ENCODE measurements at places on chromosomes 2 and 18.

DNA sequence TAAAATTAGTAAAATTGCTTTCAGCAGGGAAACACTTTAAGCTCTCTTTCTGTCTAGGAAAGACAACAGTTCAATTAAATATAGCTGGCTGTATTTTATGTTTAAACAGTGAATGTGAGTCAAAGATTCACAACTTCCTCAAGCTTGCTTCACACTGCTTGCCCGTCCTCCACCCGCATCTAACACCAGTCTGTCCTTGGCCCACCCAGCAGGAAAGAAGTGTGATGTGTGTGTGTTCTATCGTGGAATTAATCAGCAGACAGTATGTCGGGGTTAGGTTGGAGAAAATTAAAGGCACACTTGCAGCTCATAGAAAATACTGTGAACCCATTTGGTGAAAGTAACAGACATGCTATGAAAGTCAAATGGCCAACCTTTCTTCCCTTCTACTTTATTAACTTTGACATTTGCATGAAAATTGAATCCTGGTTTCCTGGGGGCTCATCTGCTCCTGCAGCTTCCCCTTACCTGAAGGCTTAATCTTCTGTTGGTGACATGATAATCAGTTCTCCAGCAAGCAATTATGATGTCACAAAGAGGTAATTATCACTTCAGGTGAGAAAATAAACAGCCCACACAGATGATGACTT lies 182.0 kb downstream of the UXS1 start:
- DNase-seq, result no peak

GRCh38 chr18:13302457-13303225 lies 84.1 kb downstream of the LDLRAD4 start:
- DNase-seq, result no peak

DNA sequence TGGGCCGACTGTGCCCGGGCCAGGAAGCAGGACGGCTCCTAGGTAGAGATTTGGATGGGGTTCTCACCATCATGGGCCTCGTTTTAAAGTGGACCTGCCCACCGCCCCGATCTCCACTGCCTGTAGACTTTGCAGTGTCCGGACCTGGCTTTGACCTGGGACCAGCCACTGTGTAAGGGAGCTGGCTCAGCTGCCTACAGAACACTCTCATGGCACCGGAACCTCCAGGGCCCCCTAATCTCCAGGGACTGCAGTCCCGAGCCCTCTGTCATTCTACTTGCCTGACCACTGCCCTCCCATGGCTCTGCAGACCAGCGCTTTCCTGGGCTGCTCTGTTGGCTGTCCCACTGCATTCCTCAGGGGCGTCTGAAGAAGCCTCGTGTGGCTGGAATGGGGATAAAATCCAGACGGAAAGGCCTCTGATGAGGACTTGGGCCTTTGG lies 120.8 kb downstream of the GLI2 start:
- no peak for DNase-seq

- DNase-seq, result no peak
Observed at GRCh38 chr2:182864949-182865570, 1.4 kb downstream of the FRZB start.

DNA sequence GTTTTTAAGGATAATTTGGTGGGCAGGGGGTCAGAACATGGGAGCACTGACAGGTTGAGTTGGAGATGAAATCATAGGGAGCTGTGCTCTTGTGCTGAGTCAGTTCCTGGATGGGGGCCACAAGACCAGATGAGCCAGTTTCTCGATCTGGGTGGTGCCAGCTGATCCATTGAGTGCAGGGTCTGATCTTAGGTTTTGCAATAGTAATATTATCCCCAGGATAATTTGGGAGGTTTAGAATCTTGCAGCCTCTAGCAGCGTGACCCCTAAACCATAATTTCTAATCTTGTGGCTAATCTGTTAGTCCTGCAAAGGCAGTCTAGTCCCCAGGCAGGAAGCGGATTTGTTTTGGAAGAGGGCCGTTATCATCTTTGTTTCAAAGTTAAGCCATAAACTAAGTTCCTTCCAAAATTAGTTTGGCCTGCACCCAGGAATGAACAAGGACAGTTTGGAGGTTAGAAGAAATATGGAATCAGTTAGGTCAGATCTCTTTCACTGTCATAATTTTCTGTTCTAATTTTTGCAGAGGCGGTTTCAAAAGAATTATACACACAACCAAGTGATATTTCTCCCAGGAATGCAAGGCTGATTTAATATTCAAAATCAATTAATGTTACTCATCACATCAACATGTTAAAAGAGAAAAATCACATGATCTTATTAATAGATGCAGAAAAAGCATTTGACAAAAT lies 23.0 kb downstream of the DBI start:
- DNase-seq, result no peak

DNA sequence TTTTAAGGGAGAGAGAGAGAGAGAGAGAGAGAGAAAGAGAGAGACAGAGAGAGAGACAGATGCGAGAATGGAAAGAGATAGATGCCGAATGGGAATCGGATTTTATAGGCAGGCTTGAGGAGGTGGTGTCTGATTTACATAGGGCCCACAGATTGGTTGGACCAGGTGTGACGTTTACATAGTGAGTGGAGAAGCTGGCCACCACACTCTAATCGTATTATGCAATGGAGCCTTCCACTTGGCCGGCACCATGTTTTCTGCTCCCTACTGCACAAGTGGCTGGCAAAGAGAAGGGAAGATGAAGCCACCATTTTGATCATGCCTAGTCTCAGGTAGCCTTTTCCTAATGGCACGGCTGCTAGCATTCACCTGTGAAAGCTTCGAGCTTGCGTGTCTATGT lies 33.9 kb downstream of the CD8B2 start:
- no peak for DNase-seq

DNA sequence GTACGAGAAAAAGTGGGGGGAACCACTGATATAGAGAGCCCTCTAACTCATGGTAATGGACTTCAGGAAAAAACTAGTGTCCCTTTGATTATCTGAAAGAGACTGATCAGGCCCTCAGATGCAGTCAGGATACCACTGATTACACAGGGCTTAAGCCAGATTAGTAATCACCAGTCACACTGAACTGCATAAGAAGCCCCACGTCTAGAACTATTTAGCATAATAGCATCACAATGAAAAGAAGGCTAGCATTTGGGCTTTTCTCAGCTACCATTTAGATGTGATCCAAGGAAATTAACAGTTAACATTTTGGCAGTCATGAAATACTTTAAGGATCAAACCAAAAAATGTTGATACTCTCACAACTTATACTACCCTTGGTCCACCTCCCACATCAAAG lies 813.1 kb upstream of the POU3F3 start:
- DNase-seq, result no peak

DNA sequence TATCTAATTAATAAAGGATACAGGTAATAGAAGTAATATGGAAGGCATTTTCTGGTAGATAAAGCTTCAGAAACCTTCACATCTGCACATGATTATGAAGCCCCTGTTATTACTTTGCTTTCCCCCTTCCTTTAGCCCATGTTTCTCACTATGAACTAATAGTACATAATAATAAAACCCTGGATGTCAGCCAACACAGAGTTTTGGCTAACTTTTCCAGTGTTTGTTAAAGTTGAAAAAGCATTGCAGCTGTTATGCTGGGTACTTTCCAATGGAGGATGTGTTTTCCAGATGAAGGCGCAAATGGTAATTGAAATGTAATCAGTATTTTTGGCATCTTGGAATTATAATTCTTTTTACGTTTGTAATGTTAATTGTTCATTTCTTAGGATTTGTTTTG lies 43.5 kb downstream of the SPTBN1 start:
- DNase-seq, result no peak

DNA sequence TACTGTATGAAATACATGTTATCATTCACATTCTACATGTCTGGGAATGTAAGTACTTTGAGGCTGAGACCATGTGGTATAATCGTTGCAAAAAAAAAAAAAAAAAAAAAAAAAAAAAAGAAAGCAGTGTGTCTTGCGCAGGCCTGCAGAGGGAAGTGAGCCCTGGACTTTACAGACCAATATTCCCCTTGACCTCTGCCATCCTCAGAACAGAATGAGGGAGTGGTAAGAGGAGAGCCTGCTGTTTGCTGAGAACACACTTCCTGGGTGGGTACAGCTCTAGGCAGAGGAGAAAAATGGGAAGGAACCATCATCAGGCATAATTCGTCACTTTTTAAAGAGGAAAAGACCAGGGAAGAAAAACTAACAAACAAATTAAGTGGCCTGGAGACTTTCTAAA lies 28.8 kb upstream of the TBC1D8 start:
- DNase-seq, result no peak

GRCh38 chr2:924701-925100 lies 25.9 kb upstream of the SNTG2 start:
- DNase-seq, result no peak

- DNase-seq, result no peak
Observed at GRCh38 chr2:45264227-45265225, 255.3 kb upstream of the SIX2 start.

- DNase-seq, result no peak
Observed at GRCh38 chr2:1748741-1749488, 4.6 kb upstream of the PXDN start.

GRCh38 chr18:58779529-58779928 lies 85.1 kb upstream of the ZNF532 start:
- no peak for DNase-seq

- no peak for DNase-seq
Observed at GRCh38 chr2:170763232-170763631, 6.9 kb upstream of the ERICH2 start.

GRCh38 chr2:168726375-168726774 lies 76.1 kb upstream of the NOSTRIN start:
- DNase-seq, result no peak

- no peak for DNase-seq
Observed at GRCh38 chr2:25273985-25274535, 67.7 kb downstream of the DNMT3A start.

All from central memory CD8-positive, alpha-beta T cell (primary cell).